ENCODE measurements at places on chromosomes 1 and 21.

- no peak for DNase-seq
Observed at GRCh38 chr1:49694251-49694827, 329.4 kb downstream of the AGBL4 start.

DNA sequence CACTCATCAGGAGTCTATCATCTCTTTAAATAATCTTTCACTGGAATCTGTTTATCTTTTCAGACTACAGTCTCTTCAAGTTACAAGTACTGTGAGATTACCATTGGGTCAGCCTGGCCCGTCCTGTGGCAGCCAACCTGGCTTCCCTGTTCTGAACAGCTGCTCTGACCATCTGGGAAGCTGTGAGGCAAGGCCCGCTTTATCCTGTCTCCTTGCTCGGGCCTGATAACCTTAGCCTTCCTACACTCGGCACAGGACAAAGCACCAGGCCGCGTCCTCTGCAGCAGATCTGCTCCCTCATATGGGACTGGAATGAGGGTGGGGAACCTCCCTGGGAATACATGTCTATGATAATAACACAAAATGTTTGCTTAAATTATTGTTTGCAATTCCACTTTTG lies 113.3 kb downstream of the PTPN14 start:
- DNase-seq, result no peak

DNA sequence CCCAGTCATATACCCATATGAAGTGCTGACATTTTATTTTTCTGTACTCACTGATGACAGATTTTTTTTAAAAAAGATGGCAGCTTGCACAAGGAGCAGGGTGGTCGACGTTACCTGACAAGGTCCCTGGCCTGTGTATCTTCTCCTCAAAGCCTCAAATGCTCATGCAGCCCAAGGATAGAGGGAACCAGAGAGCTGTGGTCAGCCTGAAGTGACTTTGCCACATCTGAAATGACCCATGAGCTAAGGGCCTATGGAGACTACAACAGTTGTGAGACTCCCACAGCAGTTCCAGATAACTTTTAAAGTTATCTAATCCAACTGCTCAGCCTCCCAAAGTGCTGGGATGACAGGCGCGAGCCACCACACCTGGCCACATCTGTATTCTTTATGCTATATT lies 131.1 kb downstream of the GLUL start:
- DNase-seq, result no peak

DNA sequence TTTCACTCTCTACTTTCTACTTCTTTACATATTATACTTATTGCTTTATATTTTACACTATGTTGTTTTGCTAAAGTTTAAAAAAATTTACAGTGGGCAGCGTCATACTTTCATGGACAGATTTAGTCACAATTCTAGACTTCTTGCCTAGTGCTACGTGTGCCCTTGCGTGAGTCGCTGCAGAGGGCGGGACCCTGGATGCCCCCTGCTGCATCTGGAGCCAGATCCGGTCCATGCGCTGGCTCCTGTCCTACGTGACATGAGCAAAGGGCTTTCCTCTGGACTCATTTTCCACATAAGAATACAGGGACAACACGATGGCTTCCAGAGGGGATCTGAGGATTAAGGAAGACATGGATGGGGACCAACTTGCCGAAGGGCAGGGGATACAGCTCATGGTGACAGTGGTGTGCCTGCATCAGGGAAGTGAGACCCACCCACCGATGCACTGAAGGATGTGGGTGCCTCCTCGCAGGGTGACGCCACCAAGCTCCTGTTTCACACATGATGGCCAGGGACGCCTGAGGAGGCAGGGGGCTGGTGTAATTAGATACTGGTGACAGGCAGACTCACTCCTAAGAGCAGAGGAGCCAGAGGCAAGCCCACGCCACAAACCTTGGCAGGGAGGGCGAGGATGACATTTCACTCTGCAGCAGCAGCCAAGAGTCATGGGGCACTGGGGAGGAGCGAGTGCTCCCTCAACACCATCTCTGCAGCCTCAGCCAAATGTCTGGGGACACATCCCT lies 86.6 kb downstream of the DMRTB1 start:
- DNase-seq, result no peak

GRCh38 chr1:244952940-244953339 lies 88.6 kb upstream of the HNRNPU start:
- no peak for DNase-seq

DNA sequence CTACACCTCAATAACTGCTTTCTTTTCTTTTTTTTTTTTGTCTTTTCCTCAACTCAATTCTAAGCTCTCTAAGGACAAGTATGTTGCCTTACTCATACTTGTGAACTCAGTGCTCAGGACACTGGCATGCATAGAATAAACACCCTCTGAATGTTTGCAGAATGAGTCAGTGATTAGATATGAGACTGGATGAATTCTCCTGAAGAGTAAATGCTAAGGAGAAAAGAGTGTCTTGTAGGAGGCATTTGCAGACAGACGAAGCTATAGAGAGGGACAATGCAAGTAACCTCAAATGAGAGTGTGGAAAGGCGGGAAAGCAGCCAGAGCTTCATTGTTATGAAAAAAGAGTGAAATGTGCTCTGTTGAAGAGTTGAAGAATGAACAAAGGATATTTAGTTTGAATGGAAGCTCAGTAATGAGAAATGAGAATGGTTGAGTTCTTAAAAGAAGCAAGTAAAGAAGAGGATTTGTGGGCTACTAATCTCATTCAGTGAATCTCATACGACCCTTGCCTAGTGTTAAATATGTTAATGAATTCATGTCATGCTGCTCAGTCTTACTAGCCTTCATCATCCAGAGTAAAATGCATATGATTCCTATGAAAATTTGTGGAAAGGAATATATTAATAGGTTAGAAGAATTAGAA lies 166.1 kb upstream of the DPYD start:
- DNase-seq, result no peak

GRCh38 chr1:91510754-91511153 lies 10.1 kb downstream of the CDC7 start:
- no peak for DNase-seq

- DNase-seq, result no peak
Observed at GRCh38 chr1:183379951-183380350, 38.2 kb downstream of the NMNAT2 start.

DNA sequence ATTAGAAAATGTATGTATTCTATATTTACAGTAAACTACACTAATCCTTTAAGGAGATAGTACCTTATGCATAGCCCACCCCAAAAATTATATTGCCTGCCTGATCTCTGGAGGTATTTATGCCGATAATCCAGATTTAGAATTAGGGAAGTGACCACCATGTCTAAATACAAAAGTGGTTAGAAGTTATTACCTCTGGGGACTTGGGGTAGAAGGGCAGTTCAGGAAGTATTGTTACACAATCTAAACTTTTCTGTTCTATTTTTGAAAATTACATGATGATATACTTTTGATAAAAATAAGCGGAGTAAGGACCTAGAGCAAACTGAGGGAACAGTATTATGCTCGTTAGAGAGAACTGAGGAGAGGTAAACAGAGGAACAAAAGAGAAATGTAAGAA lies 90.5 kb upstream of the ZP4 start:
- no peak for DNase-seq

- no peak for DNase-seq
Observed at GRCh38 chr1:59645893-59646292, 168.9 kb upstream of the HOOK1 start.

DNA sequence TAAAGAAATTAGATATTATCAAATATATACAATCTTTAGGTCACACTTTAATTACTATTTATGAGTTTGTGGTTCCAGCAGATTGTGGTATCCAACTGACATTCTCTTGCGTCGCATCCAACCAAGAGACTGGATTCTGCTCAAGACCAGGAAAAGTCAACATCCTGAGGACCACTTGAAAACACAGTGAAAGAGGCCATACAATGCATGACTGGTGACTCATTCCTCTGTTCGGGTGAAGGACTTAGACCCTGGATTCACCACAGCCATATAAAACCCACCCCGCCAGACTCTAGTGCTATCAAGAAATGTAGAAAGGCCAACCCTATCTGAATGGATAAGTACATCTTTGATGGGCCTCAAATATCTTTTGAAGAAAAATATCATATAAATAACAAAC lies 14.5 kb upstream of the CFHR4 start:
- DNase-seq, result no peak

DNA sequence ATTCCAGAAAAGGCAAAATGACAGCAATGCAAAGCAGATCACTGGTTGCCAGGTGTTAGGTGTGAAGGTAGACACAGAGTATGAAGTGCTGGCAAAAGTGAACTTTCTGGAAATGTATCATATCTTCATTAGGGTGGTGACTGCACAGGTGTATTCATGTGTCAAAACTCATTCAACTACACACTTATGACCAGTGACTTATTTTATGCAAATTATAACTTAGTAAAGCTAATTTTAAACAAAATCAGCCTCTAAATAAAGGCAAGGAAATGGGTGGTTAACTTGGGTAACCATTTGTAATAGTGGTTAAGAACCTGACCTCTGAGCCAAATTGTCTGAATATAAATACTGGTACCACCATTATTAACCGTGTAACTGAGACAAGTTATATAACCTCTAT lies 7.4 kb downstream of the COP1 start:
- no peak for DNase-seq

DNA sequence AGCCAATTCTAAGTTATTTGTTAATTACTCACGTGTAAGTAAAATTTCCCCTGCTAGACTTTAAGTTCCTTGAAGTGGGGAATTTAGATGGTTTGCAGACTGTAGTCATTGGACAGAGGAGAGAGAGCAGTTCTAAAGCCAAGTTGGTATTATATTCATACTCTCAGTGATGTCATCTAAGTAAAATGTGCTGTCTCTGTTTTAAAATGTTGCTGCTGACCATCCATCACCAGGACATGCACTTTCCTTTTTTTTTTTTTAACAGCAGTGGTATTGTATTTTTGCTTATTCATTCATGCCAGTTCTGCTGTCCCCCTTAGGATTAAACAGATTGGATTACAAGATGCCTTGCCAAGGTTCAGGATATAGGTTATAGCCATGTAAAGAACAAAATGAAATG lies 2.3 kb downstream of the TTLL7 start:
- no peak for DNase-seq

GRCh38 chr1:77036560-77036959 lies 169.3 kb downstream of the ST6GALNAC5 start:
- no peak for DNase-seq

- DNase-seq, result no peak
Observed at GRCh38 chr1:224081604-224082003, 32.3 kb upstream of the FBXO28 start.

- DNase-seq, result no peak
Observed at GRCh38 chr1:71498542-71498941, 417.7 kb upstream of the ZRANB2 start.

DNA sequence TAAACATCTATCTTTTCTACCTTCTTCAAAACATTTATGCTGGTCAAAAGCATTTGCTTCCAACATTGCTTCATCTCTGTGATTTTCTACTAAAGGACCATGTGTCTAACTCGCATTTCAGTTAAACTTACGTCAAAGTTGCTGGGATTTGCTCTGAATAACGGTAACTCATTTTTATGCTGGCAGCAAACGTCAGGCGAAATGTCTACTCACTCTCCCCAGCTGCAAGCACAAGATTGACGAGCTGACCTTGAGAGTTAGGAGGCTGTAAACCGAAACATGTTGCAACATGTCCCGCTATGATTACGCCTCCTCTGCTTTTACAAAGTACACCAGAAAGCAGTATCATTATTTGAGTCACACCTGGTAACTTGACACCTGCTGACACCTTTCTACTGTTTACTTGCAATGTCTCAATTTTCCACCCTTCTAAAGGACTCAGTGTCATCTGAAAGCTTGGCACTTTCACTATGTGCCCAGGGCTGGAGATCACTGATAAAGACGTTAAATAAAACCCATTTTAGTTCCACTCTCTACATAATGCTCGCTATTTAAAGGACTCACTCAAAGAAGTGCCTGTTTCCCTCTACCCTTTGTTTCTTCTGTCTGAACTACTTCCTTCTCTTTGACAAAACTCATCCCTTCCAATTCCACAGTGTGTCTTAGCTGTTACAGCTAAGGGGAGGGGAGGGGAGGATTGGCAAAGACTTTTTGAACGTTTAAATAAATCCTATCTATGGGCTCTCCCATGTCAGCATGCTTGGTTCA lies 111.9 kb downstream of the PTPN14 start:
- no peak for DNase-seq

DNA sequence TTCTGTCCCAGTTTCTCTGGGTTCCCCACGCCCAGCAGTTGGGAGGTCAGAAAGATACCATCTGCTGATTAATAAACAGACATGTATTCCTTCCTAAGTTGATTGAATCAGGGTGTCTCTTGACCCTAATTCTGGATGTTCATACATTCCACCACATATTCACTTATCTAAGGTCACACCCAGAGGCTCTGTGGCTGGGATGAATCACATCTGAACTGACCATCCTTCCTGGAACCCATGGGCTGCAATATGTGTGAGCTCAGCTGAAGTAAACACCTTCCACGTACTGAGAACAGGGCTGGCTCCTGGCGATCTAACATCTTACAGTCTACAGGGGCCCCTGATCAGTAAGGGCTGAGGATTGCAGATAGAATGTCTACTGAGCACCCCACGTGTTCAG lies 20.5 kb upstream of the TRABD2B start:
- DNase-seq, result no peak

DNA sequence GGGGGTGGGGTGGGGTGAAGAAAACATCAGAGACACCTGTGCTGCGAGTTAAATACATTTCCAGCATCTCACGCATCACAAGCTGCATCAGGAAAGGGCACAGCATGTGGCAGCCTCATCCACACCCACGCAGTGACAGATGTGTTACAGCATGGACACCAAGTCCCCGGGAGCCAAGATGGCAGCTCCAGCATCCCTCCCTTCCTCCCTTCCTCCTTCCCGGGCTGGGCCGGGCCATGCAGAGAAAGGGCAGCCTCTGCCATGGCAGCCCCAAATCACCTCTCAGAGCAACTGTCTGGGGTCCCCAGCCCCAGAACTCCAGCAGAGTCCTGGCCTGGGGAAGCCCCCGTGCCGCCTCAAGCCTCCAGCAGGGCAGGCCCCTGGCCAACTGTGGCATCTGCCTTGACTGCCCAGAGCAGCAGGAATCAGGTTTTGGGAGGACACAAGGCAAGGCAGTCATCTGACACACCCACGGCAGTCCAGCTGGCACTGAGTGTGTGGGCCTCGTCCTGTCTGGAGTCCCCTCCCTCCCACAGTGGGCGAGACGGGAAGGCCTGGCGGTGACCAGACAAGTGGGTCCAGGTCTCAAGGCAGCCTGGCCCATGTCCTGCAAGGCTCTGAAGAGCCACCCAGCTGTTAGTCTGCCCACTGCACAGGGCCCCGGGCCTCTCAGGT lies 6.2 kb downstream of the SMIM1 start:
- no peak for DNase-seq

DNA sequence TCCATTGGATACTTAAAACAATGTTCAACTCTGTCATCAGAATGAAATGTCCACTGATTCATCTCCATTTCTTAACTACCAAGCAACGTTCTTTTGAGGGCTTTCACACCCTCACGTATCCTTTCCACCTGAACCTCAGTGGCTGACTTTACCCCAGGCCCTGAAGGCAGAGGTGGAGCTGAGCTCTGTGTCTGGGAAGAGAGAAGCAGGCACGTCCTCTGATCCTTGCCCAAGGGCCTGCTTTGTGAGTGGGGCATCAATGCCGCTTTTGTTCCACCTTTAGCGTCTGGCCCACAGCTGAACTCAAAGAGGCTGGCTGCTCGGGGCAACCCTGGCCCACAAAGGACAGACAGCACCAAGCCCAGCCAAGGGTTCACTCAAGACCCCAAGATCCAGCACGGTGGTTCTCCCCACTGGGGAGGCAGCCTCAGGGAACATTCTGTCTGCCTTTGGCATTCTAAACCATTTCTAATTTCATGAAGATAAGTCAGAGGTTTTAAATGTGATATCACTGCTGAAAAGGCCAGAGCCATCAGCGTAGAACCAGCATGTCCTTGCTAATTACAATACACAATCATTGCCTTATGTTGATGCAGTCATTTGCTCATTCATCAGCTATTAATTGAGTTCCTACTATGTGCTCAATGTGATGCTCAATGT lies 126.0 kb upstream of the UBE2U start:
- DNase-seq, result no peak
